Amniotic stem cell (primary cell): ENCODE measurements at places on chromosomes 5 and 9.

DNA sequence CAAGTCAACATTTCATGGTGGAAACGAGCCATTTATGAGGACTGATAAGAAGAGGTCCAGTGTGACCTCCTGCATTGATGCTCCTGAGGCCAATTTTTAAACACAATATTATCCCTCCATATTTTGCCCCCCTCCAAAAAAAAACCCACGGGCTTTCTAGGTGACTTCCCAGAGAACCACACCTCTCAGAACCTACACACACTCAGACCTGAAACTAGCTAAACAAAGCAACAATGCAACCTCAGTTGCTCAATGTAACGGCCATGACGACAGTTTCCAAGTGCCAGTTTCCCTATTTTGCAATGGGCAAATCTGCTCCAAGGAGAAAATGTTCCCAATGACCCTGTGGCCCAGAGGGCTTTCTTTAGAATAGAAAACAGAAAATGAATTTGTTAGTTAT is 3.5 kb downstream of the NRG2 start:
- no peak for DNase-seq

DNA sequence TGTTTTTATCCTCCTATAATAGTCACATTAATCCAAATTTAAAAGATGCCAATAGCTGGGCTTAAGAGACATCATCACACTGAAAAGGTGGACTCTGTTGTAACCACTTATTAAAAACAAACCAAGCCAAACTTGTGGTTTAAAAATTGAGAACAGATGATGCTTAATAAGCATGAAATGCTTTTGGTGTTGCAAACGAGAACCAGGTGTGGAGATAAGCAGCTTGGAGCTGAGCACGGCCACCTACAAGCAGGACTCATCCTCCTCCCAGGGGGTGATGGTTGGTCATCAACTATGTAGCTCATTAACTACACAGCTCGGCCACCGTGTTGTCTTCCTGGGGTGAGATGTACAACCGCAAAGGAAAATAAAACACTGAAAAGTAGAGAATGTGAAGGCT is 154.4 kb downstream of the NPR3 start:
- DNase-seq, result no peak

GRCh38 chr5:90930062-90930461 is 371.5 kb downstream of the ADGRV1 start:
- DNase-seq, result no peak

DNA sequence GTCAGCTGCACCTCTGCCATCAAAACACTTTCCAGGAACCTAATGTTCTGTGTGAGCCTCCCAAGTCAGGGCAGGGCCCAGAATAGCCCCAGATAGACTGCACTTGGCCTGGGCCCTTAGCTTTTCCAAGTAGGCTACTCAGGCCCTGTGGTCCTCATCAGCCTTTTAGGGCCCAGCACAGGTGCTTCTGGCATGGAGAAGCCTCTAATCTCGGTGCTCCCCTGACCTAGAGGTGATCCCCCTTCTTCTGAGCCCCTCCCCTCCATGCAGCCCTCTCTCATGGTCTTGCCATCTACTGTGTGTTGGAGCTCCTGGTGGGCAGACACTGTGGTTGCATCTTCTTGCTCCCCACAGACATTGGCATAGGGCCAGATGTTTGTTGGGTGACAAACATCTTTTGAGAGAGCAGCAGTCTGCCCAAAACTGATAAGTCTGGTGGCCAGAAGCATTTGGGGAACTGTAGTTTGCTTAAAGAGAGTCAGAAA is 28.1 kb downstream of the FRMPD1 start:
- no peak for DNase-seq

GRCh38 chr5:131068893-131069643 is 96.0 kb downstream of the HINT1 start:
- no peak for DNase-seq

DNA sequence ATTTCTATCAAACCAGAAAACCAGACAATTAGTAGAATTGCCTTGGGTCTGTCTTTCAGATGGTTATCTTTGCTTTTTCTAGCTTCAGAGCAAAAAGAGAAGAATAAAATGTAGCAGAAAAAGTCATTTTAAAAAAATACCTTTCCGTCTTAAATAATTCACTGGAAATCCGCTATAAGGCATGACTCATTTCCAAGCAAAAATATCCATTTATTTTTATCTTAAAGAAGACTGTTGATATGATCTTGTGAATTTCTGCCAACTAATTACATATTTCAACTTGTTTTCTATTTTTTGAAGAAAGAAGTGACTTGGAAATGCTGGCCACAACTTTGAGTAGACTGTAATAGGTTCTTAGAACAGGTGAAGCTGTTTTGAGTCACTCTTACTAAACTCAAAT is 83.7 kb downstream of the VCAN start:
- no peak for DNase-seq

GRCh38 chr9:19787672-19788071 is 1.2 kb downstream of the SLC24A2 start:
- DNase-seq, result no peak

DNA sequence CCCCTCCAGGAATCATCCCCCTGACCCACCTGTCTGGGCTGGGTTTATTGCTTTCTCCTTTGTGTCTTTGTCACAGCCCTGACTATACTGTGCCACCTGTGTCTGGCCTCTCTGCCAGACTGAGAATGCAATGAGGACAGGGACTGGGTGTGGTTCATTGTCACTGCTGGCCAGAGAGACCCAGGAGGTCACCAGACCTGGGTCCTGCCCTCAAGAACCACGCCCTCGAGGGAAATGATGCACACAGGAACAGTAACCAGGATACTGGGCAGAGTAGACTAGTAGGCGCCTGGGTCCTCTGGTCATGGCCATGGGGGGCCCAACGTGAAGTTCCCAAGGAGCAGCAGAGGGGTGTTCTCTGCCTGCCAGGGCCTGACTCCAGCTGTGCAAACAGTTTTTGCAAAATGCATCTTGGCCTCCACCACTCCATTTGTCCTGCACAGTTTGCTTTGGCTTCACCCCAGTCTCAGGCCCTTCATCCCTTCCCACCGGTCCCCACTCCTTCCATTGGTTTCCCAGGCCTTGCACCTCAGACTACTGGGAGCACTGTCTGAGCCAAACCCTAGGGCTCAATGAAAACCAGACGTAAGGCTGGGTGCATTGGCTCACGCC is 17.8 kb downstream of the RGS3 start:
- DNase-seq, result no peak

GRCh38 chr9:106757514-106757913 is 105.5 kb upstream of the ZNF462 start:
- no peak for DNase-seq

DNA sequence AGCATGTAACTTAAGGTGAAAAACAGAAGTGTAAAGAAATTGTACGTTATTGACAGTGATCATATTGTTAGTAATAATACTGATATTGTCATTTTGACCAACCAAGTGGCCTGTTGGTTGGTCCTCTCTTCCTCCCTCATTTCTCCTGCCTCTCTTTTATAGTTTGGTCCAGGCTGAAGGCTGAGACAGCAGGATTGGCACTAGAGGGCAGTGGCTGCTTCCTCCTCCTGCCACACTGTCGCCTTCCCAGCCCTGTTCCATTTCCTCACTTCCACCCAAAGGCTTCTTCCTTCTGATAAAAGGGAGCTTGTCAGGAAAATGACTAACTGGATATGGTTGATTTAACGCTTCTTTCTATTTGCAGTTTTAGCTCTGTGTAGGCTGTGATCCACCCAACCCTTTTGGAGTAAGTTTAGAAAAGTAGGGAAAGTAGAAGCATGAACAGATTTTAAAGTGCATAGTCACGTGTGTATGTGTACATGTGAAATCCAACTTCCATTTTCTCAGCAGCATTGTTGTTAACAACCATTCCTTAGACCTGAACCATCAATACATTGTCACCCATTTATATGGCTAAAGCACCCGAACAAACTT is 35.6 kb downstream of the PTCD2 start:
- DNase-seq, result peak; percentile 4

GRCh38 chr9:135612981-135613910 is 26.1 kb downstream of the GLT6D1 start:
- no peak for DNase-seq
